Activated effector memory CD4-positive, alpha-beta T cell treated with Interleukin-2 at 50 U/mL for 16 hours (primary cell): ENCODE measurements at places on chromosomes 1 and 21.
A peak's percentile ranks its signal among the peaks of the same experiment; 100 is the strongest.

GRCh38 chr1:8473891-8474300 is 156.0 kb downstream of the SLC45A1 start:
- no peak for DNase-seq

GRCh38 chr1:203625628-203626019 is 1.0 kb upstream of the ATP2B4 start:
- DNase-seq: peak; percentile 46

- no peak for DNase-seq
Observed at GRCh38 chr1:61925591-61926298, 183.5 kb downstream of the PATJ start.

GRCh38 chr1:44220001-44220751 is 6.9 kb downstream of the DMAP1 start:
- no peak for DNase-seq

- no peak for DNase-seq
Observed at GRCh38 chr1:169271098-169271497, 96.5 kb downstream of the NME7 start.

DNA sequence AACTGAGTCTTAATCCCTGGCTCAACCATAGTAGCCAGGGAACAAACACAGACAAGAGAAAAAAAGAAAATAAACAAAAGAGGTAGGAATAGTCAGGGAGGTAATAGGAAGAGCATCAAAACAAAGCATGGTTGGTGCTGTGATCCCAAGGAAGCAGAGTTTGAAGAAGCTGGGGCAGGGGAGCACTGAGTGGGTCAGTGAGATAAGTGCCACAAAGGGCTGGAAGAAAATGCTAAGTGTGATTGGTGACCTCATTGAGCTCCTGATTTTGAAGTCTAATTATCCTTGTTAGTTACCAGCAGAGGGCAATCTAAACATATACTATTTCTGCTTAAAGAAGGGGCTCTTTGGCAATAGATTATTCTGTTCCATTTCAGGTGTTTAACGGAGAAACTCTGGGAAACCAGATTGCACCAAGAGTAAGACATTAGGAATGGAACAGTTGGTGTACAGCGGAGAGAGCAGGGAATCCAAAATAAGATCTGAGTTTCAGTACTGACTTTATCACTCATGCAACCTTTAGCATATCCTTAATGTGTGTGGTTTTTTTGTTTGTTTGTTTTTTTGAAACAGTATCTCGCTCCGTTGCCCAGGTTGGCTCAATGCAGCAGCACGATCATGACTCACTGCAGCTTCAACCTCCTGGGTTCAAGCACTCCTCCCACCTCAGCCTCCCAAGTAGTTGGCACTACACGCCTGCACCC is 30.7 kb upstream of the KIAA1614 start:
- no peak for DNase-seq

GRCh38 chr1:119816407-119816806 is 5.1 kb upstream of the REG4 start:
- DNase-seq: no peak

DNA sequence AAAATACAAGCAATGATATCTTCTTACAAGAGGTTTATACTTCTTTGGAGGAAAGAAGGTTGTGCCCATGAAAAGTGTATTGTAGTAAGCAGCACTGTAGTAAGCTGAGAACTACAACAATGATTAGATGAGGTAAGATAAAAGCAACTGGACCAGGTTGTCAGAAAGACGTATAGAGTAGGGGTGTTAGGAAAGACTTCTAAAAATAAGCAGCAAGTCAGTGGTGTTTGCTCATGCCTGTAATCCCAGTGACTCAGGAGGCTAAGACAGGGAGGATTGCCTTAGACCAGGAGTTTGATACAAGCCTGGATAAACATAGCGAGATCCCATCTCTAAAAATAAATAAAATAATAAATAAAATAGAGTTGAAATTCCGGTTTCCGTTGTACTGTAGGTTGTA is 4.3 kb upstream of the OR10X1 start:
- no peak for DNase-seq

DNA sequence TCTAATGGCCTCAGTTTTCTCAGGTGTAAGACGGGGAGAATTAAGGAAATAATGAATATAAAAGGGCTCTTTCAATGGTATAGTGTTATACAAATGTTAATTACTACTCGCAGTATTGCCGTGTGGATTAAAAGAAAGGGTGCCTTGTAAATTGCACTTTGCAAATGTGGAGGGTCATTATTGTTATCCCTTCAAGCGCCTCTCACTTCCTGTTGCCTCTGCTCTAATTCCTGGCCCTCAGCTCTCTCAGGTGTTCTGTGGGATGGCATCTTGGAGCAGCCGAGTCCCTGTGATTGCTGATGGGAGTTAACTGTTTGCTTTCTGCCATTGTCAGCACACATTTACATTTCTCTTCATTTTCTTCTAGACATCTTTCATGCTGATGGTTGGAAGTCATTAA is 7.1 kb upstream of the S100A11 start:
- no peak for DNase-seq

- no peak for DNase-seq
Observed at GRCh38 chr1:66831529-66832239, 30.6 kb upstream of the INSL5 start.

DNA sequence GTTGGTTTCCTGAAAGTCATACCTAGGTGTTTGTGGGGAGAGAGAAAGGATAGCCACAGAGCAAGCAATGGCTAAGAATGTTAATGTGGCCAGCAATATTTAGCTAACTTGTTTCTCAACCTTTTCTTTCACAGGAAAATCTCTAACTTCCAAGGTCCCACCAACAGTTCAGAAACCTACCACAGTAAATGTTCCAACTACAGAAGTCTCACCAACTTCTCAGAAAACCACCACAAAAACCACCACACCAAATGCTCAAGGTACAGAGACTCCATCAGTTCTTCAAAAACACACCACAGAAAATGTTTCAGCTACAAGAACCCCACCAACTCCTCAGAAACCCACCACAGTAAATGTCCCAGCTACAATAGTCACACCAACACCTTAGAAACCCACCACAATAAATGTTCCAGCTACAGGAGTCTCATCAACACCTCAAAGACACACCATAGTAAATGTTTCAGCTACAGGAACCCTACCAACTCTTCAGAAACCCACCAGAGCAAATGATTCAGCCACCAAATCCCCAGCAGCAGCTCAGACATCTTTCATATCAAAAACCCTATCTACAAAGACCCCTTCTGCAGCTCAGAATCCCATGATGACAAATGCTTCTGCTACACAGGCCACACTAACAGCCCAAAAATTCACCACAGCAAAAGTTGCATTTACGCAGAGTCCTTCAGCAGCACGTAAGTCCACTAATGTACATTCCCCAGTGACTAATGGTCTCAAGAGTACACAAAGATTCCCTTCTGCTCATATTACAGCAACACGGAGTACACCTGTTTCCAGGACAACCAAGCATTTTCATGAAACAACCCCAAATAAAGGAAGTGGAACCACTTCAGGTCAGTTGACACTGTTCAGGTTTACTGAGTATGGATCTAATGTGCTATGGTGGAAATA is 15.3 kb downstream of the CD55 start:
- DNase-seq: no peak

GRCh38 chr1:168348146-168348709 is 67.6 kb downstream of the TBX19 start:
- no peak for DNase-seq

GRCh38 chr1:2260917-2261316 is 32.8 kb downstream of the SKI start:
- no peak for DNase-seq

GRCh38 chr1:3037281-3038040 is 16.2 kb downstream of the ACTRT2 start:
- no peak for DNase-seq

- no peak for DNase-seq
Observed at GRCh38 chr1:226680653-226681052, 58.4 kb downstream of the ITPKB start.

DNA sequence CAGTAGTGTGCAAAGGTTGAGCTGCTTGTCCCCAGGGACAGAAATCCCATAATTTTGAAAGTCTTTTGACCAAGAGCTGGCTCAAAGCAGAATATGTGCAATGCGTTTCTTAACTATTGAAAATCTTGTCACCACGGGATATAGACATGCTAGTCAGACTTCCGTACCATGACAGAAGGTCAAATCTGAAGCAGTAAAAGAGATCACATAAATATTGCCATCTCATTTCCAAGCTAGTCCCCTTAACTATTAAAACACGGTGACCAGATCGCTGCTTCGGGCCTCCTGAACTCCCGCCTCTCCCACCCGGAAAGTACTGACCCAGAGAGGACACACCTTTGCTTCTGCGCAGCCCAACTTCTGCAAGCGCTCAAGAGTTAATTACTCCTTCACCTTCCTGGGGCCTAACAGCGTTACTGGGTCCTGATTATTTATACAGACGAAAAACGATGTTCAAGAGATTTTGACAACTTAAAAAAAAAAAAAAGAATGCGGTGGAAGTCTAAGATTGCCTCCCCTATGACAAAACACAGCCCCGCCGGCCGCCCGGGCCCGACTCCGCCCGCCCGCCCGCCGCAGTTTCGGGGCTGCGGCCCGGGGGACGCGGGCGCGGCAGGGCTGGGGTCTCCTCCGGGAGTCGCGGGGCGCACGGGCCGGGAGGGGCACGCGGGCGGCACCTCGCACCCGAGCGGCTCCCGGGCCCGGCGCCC is 692 bp downstream of the SORT1 start:
- DNase-seq: no peak

DNA sequence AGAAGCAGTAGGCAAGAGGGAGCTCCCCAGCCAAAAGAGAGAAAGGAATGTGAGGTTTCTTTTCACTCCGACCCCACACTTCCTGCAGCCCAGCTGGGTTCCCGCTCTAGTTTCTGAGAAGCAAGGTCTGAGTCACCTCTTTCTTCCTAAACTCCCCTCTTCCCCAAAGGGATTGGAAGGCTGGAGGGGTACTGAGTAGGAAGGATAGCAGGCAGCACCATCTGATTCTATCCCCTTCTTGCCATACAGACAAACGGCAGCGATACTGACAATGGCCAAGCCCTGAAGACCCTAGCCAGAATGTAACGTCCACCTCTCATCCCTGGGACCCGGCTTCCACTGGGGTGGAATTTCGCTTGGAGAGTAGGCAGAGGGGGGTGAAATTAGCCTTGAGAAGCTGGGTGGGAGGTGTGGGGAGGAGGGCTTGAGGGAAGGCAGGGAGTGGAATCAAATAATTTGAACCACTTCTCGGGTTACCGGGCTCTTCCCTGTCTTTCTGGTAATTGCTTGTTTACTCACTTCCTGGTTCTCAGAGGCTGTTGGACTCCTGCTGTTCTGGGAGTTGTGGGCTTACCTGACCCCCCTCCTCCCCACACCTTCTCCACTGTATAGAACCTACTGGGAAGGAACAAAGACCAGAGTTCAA is 13.2 kb downstream of the IER5 start:
- DNase-seq: no peak

GRCh38 chr1:245972476-245972875 is 534.6 kb downstream of the SMYD3 start:
- no peak for DNase-seq

DNA sequence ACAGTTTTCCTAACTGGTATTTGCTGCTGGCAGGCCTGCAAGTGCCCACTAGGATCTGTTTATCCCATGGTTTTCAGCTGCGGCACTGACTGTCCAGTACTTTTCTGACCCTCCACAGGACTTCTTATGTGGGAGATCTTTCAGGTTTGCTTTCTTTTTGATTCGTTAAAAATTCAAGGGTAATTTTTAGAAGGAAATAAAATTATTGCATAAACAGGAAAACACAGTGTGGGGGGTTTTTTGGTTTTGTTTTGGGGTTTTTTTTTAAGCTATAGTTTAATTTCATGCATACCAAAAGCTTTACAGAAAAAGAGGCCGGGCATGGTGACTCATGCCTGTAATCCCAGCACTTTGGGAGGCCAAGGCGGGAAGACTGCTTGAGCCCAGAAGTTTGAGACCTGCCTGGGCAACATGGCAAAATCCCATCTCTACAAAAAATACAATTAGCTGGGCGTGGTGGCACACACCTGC is 3.6 kb downstream of the NIBAN1 start:
- no peak for DNase-seq

- DNase-seq: no peak
Observed at GRCh38 chr1:152942161-152942560, 4.8 kb upstream of the SPRR5 start.

GRCh38 chr1:91608876-91609275 is 108.2 kb downstream of the CDC7 start:
- DNase-seq: no peak

DNA sequence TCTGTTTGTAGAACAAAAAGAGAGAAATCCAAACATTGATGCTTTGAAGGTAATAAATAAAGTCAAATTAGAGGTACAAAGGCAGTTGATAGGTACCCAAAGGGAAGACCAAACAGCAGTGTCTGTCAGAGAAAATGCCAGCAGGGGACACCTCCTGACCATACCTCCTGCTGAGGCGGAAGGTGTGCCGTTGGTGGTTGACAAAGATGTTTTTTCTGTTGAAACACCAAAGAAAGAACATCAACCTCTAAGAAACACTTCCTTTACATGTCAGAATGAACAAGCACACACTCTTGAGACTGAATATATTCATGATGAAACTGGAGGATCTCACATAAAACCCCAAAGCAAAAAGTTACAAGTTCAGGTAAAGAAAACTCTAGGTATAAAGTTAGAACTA is 128.3 kb downstream of the MACF1 start:
- no peak for DNase-seq

GRCh38 chr1:93692026-93692425 is 10.4 kb upstream of the BCAR3 start:
- no peak for DNase-seq

DNA sequence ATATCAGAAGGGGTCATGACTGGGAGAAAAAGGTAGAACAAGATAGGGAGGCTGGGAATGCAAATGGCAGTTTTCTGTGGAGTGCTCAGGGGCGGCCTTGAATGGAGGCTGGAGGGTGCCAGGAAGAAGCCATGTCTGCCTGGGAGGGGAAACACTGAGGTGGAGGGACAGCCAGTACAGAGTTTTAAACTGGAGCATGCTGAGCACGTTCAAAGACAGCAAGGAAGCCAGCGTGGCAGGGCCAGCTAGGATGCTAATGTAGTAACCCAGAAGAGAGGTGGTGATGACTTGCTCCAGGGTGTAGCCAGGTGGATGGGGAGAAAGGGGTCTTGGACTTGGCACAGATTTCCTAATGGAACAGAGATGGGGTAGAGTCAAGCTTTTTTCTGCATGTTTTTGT is 445.8 kb upstream of the VAMP3 start:
- no peak for DNase-seq

- DNase-seq: no peak
Observed at GRCh38 chr1:105359457-105359856, 1609.8 kb downstream of the AMY1C start.

GRCh38 chr1:18529714-18530113 is 49.0 kb downstream of the KLHDC7A start:
- no peak for DNase-seq

- DNase-seq: no peak
Observed at GRCh38 chr1:49106445-49106844, 329.8 kb upstream of the BEND5 start.

DNA sequence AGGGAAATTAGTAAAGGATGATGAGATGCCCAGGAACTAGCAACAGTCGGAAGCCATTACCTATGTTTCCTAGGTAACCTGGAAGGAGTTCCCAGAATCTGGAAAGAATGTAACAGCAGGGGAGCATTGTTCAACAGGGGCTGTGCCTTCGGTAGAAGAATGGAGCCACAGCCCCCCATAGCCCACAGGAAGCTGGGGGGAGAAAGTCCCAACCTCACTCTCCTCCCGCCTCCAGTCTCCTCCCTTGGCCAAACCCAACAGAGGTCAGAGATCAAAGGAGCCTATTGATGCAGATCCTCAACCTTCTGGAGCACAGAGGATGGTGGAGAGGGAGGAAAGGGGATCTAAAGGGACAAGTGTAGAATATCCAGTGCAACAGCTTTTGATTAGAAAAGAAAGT is 131.5 kb upstream of the SLC44A3 start:
- no peak for DNase-seq

- DNase-seq: no peak
Observed at GRCh38 chr1:25469177-25469576, 38.5 kb downstream of the MACO1 start.
